WERI-Rb-1 (cell line): ENCODE measurements at places on chromosomes 4 and X.

GRCh38 chrX:81201071-81201470 lies 642 bp downstream of the HMGN5 start:
- DNase-seq: no peak

DNA sequence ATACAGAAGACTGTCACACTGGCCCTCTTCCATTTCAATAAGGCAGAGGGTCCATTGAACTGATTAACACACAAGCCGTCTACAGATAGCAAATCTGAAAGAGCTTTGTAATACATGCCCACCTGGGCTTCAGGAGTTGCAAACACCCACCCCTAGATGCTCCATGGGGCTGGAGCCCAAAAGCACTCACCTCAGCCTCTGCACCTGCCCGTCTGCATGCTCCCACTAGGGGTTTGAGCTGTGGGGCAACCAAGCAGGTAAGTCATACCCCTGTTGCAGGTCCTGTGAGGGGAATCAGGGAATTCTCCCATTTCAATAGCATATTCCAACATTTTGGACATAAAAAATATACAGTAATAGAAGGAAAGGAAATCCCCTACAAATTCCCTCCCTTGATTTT lies 243.0 kb upstream of the KCNIP4 start:
- no peak for DNase-seq

DNA sequence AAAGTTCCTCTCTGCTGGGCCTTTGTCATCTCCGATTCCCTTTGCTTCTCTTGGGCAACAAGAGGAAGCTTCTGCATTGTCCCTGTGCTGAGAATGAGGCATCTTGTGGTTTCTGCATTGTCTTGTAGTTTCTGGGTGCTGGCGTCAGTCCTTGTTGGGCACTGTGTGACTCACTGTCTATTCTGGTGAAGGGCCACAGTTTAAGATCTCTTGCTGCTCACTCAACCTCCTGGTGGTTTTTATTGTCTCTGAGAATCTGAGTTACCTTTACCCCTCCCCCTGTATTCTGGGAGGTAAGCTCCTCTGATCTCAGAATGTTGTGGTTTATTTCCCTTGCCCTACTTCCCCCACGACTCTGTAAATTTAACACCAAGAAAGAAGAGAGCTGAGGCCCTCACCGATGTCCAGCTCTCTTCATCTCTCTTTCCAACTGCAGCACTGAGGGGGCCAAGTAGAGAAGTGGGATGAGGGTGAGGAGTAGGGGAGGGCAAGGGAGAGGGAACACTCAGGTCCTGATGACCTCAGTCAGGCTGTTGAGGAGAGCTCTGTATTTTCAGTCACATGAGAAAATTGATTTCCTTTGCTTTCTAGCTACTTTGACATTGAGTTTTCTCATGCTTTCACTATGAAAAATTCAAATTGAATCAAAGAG lies 441.6 kb upstream of the PITX2 start:
- DNase-seq: no peak

DNA sequence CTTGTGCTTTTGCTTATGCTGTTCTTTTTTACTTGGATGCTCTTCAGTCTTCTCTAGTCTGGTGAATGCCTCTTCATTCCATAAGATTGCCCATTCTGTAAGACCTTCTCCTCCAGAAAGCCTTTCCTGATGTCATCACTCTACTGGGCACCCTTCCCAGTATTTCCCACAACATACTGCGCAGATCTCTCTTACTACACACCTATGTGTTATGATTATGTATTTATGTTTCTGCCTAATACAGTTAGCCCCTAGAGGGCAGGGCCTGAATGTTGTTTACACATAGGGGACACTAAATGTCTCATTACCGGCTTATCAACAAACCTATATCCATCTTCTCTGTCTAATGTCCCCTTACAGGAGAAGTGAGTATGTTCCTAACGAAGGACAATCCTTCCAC lies 21.1 kb downstream of the AIFM1 start:
- no peak for DNase-seq

DNA sequence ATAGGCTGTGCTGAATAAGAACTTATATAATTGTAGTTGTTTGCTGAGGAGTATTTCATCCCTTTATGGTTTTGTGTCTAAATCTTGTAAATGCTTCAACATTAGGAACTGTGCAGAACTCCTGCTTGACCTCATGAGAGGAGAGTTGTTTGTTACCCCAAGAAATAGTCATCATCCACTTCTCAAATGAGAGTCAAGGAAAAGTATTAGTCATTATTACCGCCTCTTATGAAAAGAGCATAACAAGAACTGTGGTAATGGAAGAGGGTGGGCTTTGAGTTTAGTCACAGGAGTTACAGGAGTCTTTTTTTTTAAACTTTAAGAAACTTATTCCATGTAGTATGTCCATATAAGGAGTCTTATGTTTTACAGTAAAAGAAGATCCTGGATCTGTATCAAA lies 132.9 kb downstream of the RAP1GDS1 start:
- DNase-seq: no peak

DNA sequence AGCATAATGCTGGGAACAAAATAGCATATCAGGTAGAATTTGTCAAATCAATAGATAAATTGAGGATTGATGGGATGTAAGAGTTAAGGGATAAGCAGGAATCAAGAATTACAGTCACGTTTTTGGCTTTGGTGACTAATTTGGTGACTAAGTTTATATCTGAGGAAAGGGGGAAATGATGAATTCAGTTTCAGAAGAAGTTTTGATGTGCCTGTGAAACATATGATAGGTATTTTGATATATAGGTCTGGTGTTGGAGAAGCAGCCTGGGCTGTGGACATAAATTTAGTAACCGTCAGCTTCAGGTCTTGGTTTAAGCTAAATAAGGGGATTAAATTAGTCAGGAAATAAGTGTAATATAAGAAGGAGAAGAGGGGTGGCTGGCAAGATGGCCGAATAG lies 79.0 kb upstream of the EDA2R start:
- DNase-seq: no peak

DNA sequence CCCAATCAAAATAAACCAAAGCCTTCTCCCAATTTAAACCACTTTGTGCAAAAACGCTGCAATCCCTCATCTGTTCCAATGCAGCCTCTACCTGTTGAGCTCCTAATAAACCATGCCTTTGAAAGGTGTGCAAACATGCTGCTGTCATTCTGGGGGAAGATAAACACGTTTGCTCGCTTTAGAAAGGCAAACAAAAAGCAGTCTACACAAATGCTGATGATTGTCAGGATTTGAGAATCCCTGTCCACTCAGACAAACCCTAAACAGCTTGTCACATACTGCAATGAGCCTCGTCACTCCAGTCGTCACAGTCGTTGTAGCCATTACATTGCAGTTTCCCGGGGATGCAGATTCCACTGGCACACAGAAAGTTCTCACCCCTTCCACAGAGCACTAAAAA lies 145.2 kb downstream of the CORIN start:
- DNase-seq: no peak

- DNase-seq: no peak
Observed at GRCh38 chrX:70331161-70331560, 41.3 kb downstream of the KIF4A start.

DNA sequence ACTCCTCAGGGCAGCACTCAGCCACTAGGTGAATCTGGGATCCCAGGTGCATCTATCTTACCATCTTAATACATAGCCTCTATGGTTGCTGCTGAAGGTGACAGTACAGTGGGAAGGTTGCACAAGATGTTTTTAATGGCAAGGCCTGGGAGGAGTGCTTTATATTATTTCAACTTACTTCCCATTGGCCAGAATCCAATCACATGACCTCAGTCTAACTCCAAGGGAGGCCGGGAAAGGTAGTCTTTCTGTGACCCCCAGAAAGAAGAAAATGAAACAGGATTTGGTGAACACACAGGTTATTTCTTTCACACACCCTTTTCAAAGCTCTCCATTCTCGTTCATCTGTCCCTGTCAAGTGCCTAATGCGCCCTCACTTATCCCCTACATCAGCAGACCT lies 189.1 kb upstream of the ATP6AP2 start:
- no peak for DNase-seq

DNA sequence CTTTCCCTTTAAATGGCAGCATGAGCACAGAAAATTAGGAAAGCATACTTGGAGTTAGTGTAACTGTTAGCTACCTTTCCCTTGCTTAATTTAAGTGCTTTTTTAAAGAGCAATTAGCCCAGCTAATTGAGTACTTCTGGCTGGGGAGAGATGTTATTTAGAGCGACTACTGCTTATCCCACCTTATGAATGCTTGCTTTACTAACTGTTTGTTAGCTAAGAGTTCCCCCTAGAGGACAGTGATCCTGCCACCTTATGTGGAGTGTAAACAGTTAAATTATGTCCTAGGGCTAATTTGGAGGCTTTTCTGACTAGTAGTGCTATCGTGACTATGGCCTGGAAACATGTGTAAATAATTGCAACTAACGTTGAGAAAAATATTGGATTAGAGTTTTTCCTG lies 909.4 kb downstream of the FSTL5 start:
- DNase-seq: no peak

GRCh38 chr4:149466446-149466845 lies 349.2 kb downstream of the IQCM start:
- no peak for DNase-seq

- DNase-seq: peak; percentile 56
Observed at GRCh38 chr4:169311643-169312365, 41.0 kb upstream of the SH3RF1 start.

DNA sequence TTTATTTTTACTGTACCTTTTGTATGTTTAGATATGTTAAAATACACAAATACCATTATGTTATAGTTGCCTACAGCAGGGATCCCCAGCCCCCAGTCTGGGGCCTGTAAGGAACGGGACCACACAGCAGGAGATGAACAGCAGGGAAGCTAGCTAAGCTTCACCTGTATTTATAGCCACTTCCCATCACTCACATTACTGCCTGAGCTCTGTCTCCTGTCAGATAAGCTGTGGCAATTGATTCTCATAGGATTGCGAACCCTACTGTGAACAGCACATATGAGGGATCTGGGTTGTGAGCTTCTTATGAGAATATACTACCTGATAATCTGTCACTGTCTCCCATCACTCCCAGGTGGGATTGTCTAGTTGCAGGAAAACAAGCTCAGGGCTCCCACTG lies 73.9 kb downstream of the BMPR1B start:
- DNase-seq: peak; percentile 83

- peak; percentile 95 for DNase-seq
Observed at GRCh38 chr4:7194251-7195140, 2.2 kb downstream of the SORCS2 start.

DNA sequence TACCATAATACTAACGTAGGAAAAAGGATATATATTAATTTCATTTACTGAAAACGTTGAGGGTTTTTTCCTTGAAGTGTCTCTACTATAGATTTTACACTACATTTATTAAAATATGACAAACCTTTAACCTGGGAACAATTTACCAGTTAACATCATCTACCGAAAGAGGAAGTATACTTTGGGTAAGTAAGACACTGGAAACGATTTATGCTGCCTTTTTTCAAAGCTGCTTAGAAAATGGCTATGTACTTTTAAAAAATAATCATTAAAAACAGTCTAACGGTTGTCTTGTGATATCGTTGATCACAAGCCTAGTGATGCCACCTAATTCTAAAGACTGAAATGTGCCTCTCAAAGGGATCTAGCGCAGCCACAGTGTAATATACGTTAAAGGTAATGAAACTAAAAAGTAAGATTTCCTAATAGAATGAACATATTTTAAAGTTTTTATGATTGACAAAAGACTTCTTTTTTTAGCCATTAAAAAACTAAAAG lies 50.4 kb downstream of the STX18 start:
- DNase-seq: no peak

GRCh38 chrX:121858867-121859647 lies 811.6 kb downstream of the GLUD2 start:
- no peak for DNase-seq

- no peak for DNase-seq
Observed at GRCh38 chr4:183552274-183553146, 47.7 kb downstream of the ING2 start.

- DNase-seq: no peak
Observed at GRCh38 chr4:61527888-61528287, 327.8 kb downstream of the ADGRL3 start.

- no peak for DNase-seq
Observed at GRCh38 chr4:37879365-37879764, 11.5 kb upstream of the TBC1D1 start.

DNA sequence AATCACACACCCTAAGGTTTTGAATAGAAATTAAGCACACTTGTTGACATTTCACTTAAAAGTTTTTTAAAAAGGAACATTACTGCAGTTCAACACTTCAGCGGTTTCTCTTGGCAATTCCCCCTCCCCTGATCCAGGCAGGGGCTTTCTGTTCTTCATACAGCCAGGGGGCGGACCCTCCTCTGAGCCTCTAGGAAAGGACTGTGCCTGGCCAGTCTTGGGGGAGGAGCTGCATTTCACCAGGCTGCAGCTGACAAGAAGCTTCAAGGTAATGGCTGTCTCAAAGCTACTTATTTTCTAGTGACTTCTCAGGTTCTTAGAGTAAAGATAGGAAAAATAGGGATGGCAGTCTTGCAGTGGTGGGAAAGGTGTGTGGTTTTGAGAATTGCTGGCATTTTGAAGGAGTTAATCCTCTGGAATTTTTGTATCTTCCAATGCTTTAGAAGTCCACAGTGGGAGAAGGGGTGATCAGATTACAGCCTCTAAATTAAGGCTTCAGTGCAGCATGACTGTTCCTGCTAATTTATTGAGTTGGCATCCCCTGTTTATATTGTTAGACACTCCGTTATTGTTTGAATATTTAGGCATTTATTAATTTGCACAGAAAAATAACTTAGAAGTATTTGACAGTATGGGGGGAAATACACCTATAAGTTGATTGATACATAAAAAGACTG lies 33.5 kb downstream of the PWWP3B start:
- DNase-seq: no peak

GRCh38 chrX:153474718-153475117 lies 4.3 kb upstream of the HAUS7 start:
- no peak for DNase-seq

- DNase-seq: peak; percentile 43
Observed at GRCh38 chrX:11558972-11559371, 106.7 kb downstream of the ARHGAP6 start.

GRCh38 chr4:114264877-114265291 lies 285.4 kb upstream of the ARSJ start:
- no peak for DNase-seq

- DNase-seq: peak; percentile 74
Observed at GRCh38 chr4:138864961-138865720, 150.4 kb upstream of the NOCT start.

GRCh38 chr4:165844161-165844560 lies 28.9 kb upstream of the TLL1 start:
- no peak for DNase-seq

- peak; percentile 77 for DNase-seq
Observed at GRCh38 chr4:1130316-1131186, 17.2 kb upstream of the RNF212 start.

GRCh38 chrX:27598312-27598711 lies 8.2 kb downstream of the DCAF8L2 start:
- DNase-seq: no peak

DNA sequence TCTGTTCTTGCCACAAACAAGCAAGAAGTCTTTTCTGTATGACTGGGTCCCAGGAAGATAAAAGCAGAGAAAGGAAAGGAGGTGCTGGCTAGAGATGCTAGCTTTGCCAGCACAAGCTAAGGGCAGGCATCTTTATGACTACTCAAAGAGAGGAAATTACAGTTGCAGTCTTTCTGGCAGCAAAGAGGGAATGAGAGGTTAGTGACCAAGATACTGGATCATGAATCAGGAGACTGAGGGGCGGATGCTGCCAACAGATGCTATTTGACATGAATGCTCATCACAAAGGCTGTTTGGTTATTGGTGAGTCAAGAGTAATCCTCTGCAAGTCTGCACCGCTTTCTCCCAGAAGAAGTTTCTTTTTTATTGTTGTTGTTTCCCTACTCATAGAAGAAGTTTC lies 5.5 kb upstream of the XIAP start:
- no peak for DNase-seq

- no peak for DNase-seq
Observed at GRCh38 chr4:183960962-183961541, 55.9 kb downstream of the STOX2 start.

- DNase-seq: no peak
Observed at GRCh38 chrX:107442914-107443527, 6.4 kb upstream of the FRMPD3 start.
